BJ (cell line): ENCODE measurements at places on chromosomes 1 and 21. TPM values are rescaled to one million over a fixed set of nuclear protein-coding genes. Genes with fewer than 3 reads are reported as not detected.

Gene PLA2G2A
- polyA plus RNA-seq, result not detected in 2 replicates

Gene HLX
- 3.3 and 4.2 TPM in 2 replicates for polyA plus RNA-seq

Gene ANGPTL3
- not detected in 2 replicates for polyA plus RNA-seq

Gene LYST
- polyA plus RNA-seq, result 7.2 and 9.5 TPM in 2 replicates

Gene APCS
- polyA plus RNA-seq, result not detected in 2 replicates

Gene B3GALT6
- polyA plus RNA-seq, result 16.9 and 20.9 TPM in 2 replicates

Gene ADAMTS5
- polyA plus RNA-seq, result 4.2 and 5.4 TPM in 2 replicates

Gene RNU1-1
- not detected in 2 replicates for polyA plus RNA-seq

Gene ACP6
- polyA plus RNA-seq, result 14.0 and 14.8 TPM in 2 replicates

Gene CRP
- polyA plus RNA-seq, result not detected in 2 replicates

Gene LEMD1
- polyA plus RNA-seq, result not detected in 2 replicates

Gene SH2D2A
- 0.17 TPM in 1 of 2 replicates, not detected in the other for polyA plus RNA-seq

Gene NR0B2
- polyA plus RNA-seq, result not detected in 2 replicates

Gene SLAMF9
- not detected in 2 replicates for polyA plus RNA-seq

Gene CNTN2
- polyA plus RNA-seq, result not detected in 2 replicates

Gene XCL2
- polyA plus RNA-seq, result not detected in 2 replicates

Gene HSPG2
- 19.3 and 45.1 TPM in 2 replicates for polyA plus RNA-seq

Gene S100A1
- polyA plus RNA-seq, result 0.31 and 0.71 TPM in 2 replicates
